Keratinocyte (primary cell): ENCODE measurements at places on chromosomes 2 and 18. TPM values are rescaled to one million over a fixed set of nuclear protein-coding genes. Genes with fewer than 3 reads are reported as not detected.

REG3A gene
- polyA plus RNA-seq, result not detected in 3 replicates

DNA sequence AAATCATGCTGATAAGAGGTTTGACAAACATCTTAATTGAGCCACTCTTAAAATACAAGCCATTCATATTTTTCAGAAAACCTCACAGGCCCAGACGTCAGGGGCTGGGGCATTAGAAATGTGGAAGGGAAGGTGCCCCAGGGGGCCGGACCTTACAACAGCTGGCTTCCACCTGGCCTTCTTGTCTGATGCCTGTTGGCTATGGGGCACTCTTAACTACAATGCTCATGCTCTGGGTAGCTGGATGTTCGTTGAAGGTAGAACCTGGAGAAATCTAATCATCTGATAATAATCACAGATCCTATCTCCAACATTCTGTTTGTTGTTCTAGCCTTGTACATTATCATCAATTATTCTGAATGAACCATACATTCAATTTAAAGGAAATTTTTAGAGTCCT lies 156.9 kb upstream of the SOX11 start:
- DNase-seq, result no peak

IL36RN gene
- polyA plus RNA-seq, result 1.7 to 7.9 TPM (median 3.9 TPM) in 3 replicates

HEATR5B gene
- 12.4 to 21.1 TPM (median 20.0 TPM) in 3 replicates for polyA plus RNA-seq

DNA sequence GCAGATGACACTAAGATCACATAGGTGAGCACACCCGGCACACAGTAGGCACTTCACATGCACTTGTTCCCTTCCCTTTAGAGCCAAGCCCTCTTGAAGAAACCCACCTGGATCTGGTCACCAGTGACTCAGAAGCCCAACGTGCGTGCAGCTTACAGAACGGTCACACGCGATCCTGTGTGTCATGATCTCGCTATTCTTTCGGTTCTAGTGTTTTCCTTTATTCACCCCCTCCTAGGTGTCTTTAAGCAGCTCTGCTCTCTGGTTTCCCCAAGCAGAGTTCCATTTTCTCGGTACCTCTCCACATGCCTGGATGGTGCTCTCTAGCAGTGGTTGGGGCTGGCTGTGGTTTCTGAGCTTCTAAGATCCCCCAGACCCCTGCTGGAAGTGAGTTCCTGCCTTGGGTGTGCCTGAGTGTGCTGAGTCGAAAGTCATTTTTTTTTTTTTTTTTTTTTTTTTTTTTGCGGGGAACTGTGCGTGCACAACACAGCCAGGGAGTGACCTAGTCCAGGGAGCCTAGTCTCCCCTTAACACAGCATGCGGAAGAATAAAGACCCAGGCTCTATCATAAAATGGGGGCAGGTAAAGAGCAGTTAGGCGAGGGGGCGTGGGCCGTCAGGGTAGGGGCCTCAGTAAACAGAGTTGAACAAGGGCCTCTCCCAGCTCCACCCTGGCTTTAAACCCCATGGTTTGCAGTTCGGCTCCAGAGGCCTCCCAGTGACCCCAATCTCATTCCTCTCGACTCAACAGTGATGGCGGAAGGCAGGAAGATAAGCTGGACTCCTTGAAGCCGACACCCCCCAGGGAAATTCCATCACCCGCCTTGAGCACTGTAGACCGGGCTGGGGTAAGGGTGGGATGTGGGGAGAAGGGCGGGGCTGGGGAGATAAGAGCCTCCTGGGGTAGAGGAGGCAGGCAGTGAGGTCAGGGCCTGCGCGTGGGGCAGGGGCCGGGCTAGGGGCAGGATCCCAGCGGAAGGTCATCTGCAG lies 29.8 kb upstream of the DNMT3A start:
- DNase-seq, result no peak

DNA sequence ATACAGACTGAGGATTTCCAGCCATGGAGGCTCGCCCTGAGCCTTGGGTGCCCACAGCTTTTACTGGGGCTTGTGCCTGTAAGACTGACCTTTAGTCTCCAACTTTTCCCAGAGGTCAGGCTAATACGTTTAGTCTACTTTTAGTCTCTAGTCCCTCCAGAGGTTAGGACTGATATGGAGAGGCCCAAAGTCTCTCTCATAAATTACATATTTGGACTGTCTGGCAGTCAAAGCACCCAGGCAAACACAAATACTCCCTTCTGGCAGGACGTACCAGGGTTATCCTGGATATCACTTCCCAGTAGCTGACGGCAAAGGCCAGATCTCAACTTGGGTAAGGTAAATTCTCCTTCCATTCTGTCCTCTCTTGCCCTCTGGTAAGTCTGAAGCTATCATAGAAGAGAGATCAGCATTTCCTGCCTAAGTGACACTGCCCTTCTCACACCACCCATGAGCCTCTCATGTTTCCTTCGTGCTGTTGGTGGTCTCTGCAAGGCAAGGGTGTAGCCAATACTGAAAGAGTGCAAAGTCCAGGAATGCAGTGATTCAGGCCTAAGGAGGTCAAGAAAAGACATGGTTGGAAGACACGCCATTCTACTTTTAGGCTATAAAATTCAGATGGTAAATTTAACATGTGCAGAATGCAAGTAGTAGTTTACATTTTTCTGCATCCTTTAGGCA lies 69.3 kb upstream of the NEDD4L start:
- no peak for DNase-seq

DNA sequence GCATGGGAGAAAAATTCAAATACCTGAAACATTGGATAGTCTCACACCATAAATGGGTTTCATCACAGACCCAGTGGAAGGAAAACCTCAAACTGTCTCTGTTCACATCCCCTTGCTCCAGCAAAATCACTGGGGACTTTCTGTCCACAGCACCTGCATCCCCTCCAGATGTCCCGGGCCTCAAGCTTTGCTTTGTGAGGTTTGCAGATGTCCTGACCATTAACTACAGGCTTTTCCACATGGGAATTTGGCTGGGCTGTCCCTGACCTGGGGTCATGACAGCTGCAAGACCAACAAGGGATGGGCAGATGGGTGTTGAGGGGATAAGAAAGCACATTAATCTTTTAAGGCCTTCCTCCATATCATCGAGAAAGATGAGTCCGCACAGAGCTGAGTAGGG lies 427.9 kb downstream of the TXNL1 start:
- no peak for DNase-seq

DNA sequence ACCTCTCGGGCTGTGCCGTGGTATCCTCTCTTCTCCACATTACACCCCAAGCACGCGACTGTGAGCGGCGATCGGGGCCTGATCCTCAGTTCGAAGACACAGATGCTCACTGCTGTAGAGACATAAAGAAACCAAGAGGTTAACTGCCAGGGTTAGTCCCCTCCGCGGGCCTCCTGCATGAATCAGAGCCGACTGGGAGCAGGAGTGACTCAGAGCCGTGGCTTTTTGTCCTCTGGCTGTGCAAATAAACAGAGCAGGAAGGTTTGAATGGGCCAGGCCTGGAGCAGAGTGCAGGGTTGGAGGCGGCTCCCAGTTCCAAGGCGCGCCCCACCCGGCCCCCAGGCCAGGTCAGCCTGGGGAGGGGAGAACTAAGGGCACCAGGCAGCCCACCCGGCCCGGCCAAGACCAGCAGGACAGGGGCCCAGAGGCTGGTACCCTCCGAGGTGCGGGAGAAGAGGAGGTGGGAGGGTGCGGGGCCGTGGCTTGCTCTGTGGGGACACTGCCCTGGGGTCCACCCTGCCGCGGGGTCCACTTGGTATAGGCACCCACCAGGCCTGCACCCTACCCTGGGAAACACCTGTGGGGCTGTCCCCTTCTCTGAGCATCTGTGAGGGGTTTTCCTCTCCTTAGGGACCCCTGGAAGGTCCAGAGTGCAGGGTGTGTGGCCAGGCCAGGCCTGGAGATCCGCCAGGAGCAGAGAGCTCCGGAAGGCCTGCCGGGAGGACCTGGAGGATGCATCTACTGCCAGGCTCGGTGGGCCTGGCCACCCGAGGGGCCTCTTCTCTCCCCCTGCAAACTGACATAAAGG lies 16.5 kb downstream of the TWIST2 start:
- peak; percentile 53 for DNase-seq

POTEI gene
- not detected in 3 replicates for polyA plus RNA-seq

DNA sequence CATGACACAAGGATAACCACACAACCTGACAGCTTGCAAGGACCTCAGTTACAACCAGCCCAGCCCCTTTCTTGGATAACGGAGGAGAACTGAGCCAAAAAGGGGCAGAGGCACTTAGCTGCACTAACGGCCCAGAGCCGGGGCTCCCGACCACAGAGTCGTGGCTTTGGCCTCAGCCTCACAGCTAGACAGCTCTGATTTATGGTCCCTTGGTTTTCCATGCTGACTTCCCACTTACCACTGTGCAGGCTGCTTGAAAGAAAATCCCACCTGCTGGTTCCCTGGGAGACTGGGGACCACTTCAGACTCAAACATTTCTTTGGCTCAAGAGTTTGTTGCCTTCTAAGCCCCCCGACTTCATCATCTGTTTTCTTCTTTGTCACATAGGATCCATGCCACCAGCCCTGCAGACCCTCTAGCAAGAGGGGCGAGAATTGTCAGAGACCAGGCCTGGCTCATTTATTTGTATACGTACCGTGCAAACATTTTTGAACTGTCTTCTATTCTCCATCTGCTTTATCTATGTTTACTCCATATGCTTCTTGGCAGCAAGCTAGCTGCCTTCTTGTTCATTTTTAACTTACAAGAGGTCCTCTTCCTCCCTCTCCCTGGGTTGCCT lies 352.6 kb upstream of the MYT1L start:
- no peak for DNase-seq

BOK gene
- polyA plus RNA-seq, result 15.4 to 25.5 TPM (median 21.7 TPM) in 3 replicates

GRCh38 chr18:3281456-3282400 lies 19.8 kb downstream of the MYL12B start:
- no peak for DNase-seq

- DNase-seq, result no peak
Measured at GRCh38 chr18:38565513-38565912, 999.9 kb upstream of the CELF4 start.

GRCh38 chr18:36104749-36105148 lies 24.4 kb downstream of the SLC39A6 start:
- no peak for DNase-seq

- no peak for DNase-seq
Measured at GRCh38 chr2:184206045-184206444, 392.3 kb upstream of the ZNF804A start.

- no peak for DNase-seq
Measured at GRCh38 chr2:149725234-149725633, 137.7 kb upstream of the MMADHC start.

GRCh38 chr2:108627911-108628567 lies 91.2 kb upstream of the RANBP2 start:
- no peak for DNase-seq

- no peak for DNase-seq
Measured at GRCh38 chr2:96102596-96103186, 13.7 kb downstream of the ADRA2B start.

- DNase-seq, result no peak
Measured at GRCh38 chr2:39225567-39225966, 18.2 kb downstream of the CDKL4 start.

SF3B1 gene
- polyA plus RNA-seq, result 189 to 322 TPM (median 268 TPM) in 3 replicates

GRCh38 chr2:46891956-46892553 lies 23.6 kb downstream of the MCFD2 start:
- no peak for DNase-seq

- no peak for DNase-seq
Measured at GRCh38 chr2:158996378-158996993, 28.0 kb downstream of the TANC1 start.

UGT1A6 gene
- 133 to 154 TPM (median 152 TPM) in 3 replicates for polyA plus RNA-seq

EFR3B gene
- polyA plus RNA-seq, result 0.09 to 0.14 TPM (median 0.13 TPM) in 3 replicates

- DNase-seq, result peak; percentile 26
Measured at GRCh38 chr18:6994771-6995430, 122.7 kb downstream of the LAMA1 start.

GRCh38 chr2:110216803-110217202 lies 4.5 kb upstream of the MTLN start:
- no peak for DNase-seq

AGXT gene
- polyA plus RNA-seq, result not detected in 3 replicates

DNA sequence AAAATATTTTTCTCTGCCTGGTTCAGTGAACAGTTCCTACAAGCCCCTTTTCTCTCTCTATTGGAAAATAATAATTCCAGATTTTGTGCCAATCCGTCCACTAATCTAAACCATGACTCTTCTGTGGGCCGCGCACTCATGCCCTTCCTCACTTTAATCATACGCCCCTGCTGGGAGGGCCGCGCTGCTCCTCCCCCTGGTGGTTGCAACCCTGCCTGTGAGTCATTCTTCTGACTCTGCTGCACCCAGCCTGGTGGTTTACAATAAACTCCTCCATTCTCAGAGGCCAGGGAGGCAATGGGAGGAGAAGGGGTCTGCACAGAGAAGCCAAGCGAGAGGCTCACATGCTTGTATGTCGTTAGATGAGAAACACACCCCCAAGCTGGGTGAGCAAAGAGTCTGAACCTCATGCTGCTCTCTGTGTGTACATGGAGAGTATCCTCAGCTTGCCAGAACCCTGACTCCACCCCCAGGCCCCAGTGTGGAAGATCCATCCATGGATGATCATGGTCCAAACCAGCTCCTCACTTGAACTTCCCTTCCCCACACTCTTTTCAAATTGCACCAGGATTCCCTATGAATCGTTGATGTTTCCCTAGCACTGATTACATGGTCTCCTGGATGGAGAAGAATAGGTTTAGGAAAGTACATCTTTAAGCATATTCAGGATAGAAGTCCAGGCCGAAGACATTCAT lies 228.9 kb downstream of the ANKRD30B start:
- DNase-seq, result no peak

DNA sequence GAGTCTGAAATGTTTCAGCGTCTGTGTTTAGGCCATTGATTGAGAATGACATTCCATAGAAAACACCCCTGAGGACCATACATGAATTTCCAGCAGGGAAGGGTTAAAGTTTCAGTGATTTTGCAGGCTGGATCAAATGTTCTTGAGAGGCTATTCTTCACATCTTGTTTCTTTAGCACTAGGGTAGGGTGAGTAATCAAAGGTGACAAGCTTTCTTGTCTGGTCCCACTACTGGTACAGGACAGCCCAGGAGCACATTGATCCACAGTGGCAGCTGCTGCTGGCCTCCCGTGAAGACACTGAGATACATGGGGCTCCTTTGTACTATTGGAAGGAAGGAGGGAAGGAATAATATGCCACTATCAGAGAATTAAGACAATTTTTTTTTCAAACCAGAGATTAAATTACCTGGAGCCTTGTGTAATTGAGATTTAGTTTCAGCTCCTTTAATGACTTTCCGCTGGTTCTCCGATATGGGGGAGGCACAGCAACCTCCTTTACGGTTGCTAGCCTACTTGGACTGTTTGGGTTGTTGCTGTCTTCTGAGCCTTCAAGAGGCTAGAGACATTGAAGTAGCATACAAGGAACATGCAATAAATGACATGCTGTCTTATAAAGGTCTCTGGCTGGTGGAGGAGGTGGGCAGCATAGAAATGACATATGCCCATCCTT lies 368.9 kb downstream of the SOX11 start:
- DNase-seq, result no peak

MREG gene
- polyA plus RNA-seq, result 27.0 to 32.9 TPM (median 27.0 TPM) in 3 replicates

GRCh38 chr2:169891593-169892298 lies 64.5 kb downstream of the UBR3 start:
- no peak for DNase-seq

GRCh38 chr18:8301427-8302172 lies 307.6 kb upstream of the RAB12 start:
- no peak for DNase-seq

DNA sequence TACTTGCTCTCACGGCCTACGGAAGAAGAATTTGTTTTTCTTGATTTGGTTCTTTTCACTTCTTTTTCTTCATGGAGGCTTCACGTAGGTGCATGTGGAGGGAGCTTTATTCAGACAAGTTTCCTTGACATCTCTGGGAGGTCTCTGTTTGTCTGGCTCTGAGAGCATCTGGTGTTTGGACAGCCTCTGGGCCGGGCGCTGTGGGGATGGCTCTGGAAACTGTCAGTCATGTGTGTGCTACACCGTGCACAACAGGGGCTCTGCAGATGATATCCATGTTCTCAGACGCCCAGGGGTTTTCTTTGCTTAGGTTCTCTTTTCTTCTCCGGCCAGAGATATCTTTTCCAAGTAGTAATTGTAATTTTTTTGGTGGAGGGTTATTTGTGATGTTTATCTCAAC lies 130.7 kb downstream of the SH3RF3 start:
- DNase-seq, result no peak

- DNase-seq, result no peak
Measured at GRCh38 chr18:48913201-48913600, 37.6 kb downstream of the SMAD7 start.
